ENCODE measurements at places on chromosomes 11 and 22.

DNA sequence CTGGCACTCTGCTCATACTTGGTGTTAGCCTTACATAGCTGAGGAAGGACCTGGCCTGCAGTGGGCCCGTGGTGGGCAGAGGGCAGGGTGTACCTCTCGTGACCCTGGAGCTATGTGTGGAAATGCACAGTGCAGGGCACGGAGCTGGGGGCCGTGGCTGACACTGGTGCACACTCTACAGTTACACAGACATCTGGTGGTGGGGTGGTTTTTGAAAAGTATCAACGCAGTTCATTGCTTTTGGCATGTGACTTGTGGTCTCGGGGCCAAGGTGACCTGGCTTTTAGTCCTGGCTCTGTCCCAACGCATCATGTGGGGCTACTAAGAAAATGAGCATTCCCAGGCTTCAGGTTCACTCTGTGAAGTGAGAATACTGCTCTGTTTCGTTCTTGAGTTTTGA, 553.6 kb downstream of the NTM start:
- DNase-seq, result no peak

DNA sequence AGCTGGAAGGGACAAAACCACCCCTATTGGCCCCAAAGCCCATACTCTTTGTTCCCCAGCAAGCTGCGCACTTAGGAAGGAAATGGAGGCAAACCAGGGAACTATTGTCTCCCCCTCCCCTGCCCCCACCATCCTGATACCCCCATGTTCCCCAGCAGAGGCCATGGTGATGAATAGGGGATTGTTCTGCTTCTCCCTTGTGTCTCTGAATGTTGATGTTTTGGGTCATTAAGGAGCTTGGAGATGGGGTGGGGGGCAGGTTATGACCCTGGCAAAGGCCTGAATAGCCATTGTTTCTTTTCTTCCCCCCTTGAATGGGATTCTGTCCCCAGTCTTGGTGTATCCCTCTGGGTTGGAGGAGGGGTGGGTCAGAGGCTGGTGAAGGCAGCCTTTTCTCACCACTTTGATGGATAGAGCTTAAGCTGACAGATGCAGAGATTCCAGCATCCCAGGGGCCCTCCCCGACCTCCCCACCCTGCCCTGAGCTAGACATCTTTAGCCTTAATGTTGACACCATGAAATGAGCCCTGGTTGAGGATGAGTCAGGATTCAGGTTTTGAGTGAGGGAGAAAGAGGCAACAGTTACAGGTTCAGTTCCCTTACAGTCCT, 8.3 kb downstream of the DTX4 start:
- DNase-seq, result no peak

- no peak for DNase-seq
Observed at GRCh38 chr11:31712851-31713250, 98.3 kb downstream of the PAX6 start.

GRCh38 chr22:33841281-33842005, 78.8 kb downstream of the LARGE1 start:
- DNase-seq, result no peak

DNA sequence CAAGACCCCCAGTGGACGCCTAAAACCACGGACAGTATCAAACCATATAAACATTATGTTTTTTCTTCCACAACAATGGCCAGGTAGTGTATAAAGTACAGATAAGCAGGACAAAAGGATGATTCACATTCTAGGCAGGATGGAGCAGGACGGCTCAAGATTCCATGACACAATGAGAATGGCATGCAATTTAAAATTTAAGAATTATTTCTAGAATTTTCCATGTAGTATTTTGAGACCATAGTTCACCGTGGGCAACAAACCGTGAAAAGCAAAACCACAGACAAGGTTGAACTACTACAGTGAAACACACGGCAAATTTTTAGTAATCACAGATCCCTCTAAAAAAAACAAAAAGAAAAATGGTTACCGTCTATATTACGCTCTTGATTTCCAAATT, 7.5 kb downstream of the NARS2 start:
- DNase-seq, result no peak

GRCh38 chr11:69689484-69690319, 14.1 kb downstream of the FGF19 start:
- no peak for DNase-seq

DNA sequence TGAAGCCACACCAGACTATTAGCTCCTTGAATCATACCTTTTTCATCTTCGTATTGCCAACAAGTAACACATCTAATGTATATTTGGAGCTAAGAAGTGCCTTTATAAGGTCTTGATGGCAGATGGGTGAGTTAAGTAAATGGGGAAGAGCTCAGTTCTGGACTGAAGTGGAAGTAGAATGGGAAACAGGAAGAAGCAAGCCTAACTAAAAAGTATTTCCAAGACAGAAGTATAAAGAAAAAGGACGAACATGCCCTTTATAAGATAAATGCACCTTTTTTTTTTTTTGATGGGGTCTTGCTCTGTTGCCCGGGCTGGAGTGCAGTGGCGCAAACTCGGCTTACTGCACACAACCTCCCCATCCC, 14.5 kb downstream of the CRTAM start:
- no peak for DNase-seq

- no peak for DNase-seq
Observed at GRCh38 chr11:60933416-60934123, 9.3 kb downstream of the TMEM132A start.

DNA sequence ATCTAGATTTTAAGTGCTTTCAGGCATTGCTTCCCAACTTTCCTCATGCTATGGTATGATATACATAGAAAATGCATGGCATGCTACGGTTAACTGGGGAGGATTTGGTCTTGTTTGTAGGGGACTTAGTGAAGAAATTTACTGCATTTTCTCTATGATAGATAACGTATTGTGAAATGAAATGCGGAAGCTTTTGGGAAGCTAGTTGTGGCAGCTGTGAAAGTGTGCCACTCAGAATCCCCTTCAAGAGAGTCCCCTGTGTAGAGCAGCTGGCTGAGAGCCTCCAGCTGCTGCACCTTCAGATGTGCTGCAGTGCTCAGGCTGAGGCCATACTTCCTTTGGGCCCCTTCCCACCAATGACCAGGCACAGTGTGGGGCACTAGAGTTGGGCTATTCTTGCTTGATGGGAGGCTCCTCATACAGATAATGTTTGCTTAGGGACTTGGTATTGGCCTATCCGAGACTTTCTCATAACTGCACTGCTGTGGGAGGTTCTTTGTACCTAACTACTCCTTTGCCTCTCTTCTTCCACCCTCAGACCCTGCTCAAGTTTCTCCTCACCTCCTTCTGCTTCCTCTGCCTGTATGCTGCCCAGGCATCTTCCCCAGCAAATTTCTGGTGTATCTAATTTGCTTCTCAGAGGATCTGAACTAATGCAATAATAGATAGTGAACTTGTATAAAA, 67.3 kb downstream of the HIPK3 start:
- no peak for DNase-seq

DNA sequence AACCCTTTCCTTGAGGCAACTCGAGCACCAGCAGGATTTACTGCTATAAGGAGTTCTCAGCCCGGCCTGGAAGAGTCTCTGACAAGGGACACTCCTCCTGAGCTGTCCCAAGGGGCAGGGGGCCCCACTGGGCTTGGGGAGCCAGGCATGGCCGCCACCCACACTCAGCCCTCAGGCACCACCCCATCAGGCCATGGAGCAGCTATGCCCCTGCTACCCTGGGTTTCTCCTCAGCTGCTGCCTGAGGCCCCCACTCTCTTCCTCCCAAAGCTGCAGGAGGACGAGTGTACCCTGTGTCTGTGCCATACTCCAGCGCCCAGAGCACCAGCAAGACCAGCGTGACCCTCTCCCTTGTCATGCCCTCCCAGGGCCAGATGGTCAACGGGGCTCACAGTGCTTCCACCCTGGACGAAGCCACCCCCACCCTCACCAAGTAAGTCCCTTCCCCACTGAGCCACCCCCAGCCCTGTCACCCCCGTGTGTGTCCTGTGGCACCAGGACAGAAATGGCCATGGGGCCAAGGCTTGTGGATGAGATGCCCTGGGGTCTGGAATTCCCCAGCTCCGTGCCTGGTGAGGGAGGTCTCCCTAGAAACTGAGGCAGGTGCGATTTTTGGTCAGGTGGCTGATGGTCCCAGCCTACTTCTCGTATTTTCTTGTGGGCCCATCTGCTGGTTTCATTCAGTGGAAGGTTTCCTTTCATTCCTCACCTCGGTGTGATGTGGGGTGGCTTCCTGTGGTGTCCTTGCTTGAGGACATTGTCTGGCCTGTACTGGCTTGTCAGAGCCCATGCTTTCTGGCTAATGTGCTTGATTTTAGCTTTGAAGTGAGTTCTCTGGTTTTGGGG, 28.4 kb downstream of the TAB1 start:
- DNase-seq, result no peak

GRCh38 chr11:101133190-101133589, 3.6 kb upstream of the PGR start:
- DNase-seq, result no peak

GRCh38 chr22:36839356-36840073, 21.3 kb upstream of the NCF4 start:
- DNase-seq, result no peak

- no peak for DNase-seq
Observed at GRCh38 chr11:45593992-45594391, 71.4 kb downstream of the CHST1 start.

DNA sequence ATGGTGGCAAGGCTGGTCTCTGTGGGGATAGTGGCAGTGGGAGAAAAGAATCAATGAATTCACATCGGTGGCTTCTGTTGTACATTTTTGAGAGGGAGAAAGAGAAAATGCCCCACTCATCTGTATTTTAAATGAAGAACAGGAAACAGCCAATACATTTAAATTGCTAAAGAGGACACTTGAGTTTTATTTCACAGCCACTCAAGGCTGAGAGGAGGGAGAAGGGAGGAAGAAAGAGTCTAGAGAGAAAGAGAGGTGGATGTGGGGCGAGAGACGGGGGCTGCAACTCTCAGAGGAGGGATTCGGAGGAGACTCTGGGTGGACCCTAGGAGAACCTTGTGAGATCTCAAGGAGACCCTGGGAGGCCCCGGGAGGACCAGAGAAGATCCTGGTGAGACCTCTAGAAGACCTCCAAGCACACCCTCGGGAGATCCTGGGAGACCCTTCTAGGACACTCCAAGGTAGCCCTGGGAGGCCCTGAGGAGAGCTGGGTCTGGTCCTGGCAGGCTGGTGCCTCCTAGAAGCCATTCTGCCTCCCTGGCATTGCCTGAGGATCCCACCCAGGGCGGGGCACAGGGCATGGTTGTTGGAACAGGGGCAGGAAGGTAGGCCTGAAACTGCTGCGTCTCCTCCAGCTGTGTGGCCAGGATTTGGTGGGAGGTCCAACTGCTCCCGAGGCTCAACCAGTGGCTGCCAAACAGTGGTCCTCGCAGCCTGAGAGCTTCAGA, 91.0 kb upstream of the SHISAL1 start:
- DNase-seq, result no peak

DNA sequence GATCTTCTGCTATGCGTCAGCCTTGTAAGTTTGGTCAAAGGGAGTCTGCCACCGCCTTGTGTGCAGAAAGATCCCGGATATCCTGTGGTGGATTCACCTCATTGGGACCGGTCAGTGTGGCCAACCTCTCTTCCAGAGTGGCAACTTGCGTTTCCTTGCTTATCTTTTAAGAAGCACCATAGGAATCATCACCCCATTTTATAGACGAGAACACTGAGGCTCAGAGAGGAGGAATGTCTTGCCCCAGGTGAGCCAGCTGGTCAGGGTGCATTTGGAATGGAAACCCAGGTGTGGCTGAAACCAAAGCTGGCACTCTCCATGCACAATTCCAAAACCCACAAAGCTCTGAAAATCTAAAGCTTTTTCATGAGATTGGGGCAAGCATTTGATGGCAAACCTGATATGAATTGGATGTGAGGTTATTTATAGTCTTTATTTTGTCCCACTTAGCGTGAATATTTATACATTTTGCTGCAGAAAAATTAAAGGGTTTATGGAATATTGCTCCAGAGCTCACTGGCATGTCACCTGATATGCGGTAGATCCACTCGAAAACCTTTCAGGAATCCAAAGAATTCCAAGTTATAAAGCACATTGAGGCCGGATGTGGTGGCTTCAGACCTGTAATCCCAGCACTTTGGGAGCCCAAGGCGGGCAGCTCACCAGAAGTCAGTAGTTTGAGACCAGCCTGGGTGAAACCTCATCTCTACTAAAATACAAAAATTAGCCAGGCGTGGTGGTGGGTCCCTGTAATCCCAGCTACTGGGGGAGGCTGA, 12.1 kb upstream of the EIF3D start:
- DNase-seq, result no peak

GRCh38 chr11:82845356-82846353, 54.6 kb downstream of the PRCP start:
- DNase-seq, result no peak

GRCh38 chr11:119672597-119672996, 56.4 kb downstream of the NECTIN1 start:
- DNase-seq, result no peak

DNA sequence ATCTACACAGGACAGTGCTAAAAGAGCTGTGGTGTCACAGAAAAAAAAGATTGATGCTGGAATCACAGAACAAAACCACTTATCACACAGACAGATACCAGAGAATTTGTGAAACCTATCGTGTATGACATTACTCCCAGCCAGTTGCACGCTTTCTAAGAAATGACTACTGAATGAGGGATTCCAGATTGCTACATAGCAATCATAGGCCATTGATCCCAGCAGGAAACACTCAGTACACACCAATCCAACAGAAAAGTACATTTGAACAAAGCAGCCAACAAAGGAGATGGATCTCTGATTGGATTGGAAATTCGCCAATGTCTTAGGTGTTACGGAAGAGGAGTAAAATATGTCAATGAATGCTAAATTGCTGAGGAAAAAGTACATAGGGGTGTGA, 4.8 kb upstream of the OR8H1 start:
- DNase-seq, result no peak

GRCh38 chr11:85946221-85946620, 91.0 kb downstream of the CCDC83 start:
- DNase-seq, result no peak

GRCh38 chr11:123184531-123184930, 10.5 kb downstream of the CLMP start:
- DNase-seq, result no peak

DNA sequence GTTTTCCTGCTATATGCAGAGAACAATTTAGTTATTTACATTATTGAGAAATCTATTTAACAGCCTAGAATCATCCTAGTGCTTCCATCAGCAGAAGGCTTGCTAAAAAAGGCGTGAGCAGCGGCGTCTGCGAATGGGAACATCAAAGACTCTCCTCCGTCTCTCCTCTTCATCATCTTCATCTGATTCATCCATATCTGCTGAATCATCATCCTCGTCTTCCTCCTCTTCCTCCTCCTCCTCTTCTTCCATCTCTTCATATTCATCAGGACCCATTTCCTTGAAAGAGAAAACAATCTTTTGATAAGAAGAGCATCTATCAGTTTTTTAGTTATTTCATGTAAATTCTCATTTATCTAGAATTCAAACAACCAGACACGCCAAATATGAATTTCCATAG, 5.6 kb upstream of the CD59 start:
- DNase-seq, result no peak
